ENCODE measurements at places on chromosomes 3 and 15.

DNA sequence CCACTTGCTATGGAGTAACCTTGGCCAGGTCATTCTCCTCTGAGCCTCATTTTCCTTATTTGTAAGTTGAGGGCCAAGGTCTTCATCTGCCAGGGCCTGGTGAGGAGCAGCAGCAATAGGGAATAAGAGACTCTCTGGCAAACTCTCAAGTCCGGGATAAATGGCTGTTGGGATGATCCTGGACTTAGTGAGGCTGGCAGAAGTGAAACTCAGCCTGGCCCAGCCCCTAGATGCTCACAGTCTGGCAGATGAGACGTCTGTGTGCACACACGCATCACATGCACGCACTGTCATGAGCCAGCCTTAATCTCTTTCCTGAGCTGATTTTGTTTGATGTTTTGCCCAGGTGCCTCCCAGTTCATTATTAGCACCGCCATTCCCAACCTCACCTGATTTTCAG lies 26.8 kb downstream of the SLC6A6 start:
- no peak for DNase-seq

DNA sequence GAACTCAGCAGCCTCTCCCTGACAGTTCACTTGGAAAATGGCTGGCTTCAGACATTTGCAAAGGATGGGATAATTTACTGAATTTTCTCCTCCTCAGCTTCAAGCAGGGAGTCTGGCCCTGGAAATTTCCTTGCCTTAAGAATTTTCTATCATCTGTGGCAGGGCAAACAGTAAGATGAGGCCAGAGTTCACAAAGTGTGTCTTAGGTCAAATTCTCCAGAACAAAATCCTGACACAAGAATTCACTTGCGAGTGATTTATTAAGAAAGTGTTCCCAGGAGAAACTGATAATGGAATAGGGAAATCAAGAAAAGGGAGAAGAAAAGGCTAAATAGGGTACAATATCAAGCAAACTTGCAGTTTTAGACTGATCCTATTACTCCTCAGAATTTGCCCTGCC lies 55.3 kb downstream of the SNTN start:
- DNase-seq: no peak

GRCh38 chr3:37619568-37619967 lies 242.1 kb upstream of the CTDSPL start:
- no peak for DNase-seq

- DNase-seq: no peak
Observed at GRCh38 chr3:145623349-145623748, 537.6 kb downstream of the PLOD2 start.

DNA sequence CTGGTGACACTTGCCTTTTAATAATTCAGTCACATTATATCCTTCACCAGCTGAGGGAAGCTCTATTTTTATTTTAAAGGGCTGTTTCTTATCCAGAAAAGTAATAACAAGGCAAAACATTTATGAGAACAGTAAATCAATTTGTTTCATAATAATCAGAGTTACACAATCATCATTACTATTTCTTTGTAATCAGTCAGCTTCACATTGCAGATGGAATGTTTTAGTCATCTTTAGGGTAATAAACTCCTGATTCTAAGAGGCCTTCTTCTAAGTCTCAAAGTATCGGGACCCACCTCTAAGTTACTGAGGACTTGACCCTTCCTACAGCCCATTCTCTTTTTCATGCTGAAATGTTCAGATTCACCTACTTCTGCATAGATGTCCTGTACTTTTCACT lies 298.3 kb upstream of the TGFBR2 start:
- DNase-seq: no peak

DNA sequence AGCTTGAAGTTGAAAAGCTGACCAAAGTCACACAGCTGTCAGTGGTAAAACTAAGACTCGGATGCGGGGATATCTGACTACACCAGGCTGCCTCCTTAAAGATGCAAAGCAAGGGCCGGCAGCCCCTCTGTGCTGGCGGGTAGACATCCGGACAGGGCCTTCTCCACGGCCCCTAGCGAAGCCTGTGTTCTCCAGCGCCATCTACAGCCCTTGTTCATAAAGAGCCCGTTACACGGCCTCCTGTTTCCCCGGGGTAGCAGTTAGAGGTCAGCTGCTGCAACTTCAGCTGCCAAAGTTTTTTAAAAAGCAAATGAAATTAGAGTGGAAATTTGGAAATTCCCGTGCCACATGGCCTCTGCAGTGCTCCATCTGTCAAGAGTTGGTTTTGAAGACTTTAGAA lies 383.0 kb downstream of the TBL1XR1 start:
- DNase-seq: peak; percentile 89

GRCh38 chr3:14331251-14331650 lies 71.2 kb upstream of the SLC6A6 start:
- no peak for DNase-seq

DNA sequence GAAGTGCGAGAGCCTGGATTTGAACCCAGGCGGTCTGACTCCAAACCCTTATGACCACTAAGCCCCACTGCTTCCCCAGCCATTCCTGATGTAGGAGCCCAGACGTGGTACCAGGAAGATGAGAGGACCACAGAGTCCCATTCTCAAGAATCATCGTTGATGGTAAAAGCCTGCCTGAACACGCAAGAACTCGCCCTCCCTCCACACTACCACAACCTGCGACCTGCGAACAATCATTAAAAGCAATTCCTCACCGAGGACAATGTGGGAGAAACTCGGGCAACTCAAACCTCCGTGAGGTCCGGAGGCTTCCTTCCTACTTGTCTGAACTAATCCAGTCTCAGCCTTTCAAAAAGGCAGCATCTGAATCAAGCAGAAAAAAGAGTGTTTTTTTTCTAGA lies 10.3 kb downstream of the MAGI1 start:
- no peak for DNase-seq

DNA sequence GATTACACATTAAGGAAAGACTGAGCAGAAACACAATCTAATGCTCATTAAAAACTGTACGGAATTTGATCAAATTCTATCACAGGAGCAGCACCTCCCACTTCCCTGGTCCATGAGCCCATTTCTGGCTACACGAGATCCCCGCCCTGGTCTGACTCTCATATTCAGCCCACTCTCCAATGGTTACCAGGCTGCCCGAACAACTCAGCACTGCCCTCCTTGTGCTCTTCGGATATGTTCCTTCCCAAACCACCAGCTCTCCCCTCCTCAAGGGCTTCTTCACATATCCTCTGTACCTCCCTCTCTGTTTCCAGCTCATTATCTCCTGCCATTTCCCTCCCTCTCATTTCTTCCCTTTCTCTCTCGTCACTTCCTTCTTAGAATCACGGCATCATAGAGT lies 180.5 kb downstream of the RSL24D1 start:
- no peak for DNase-seq

DNA sequence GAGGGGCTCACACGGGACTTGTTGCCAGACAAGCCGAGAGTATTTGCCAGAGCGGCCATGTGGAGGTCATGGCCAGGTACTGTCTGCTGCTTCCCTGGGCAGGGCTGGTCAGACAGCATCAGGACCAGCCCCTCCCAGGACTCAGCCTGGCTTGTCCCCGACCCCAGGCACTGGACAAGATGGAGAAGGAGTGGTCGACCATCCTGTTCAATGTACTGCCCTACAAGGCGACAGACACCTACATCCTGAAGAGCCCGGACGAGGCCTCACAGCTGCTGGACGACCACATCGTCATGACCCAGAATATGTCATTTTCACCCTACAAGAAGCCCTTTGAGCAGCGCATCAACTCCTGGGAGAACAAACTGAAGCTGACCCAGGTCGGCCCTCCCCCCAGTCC lies 38.6 kb downstream of the DNAH1 start:
- DNase-seq: no peak

GRCh38 chr15:41121951-41122350 lies 5.9 kb upstream of the INO80 start:
- DNase-seq: no peak

- DNase-seq: no peak
Observed at GRCh38 chr3:37402351-37402750, 228.0 kb upstream of the LRRFIP2 start.

- DNase-seq: no peak
Observed at GRCh38 chr3:112670824-112671223, 29.9 kb upstream of the CCDC80 start.

DNA sequence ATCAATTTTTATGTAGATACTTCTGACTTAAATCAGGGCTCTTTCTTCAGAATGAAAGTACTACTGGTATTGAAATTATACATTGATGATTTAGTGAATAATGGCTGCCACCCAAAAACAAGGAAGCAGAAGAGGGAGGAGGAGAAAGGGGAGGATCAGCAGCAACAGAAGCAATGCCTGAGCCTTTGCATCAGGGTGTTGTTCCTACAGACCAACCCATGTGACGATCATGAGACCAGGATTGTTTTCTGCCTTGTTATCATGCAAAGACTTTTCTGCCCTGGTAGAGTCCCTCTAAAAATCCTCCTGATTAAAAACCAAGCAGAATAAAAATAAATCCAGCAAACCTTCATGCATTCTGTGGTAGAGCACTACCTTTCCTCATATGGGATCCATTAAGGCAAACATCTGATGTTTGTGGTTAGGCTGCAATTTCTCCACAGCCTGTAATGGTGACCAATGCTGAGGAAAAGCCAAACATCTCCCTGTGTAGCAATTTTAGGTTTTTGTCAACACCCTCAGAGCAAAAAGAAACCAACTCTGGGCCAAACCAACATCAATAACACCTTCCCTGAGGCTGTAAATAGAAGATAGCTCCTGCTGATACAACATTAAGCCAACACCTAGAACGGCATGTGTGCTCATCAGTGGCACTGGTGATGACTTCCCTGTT lies 191.7 kb downstream of the ATP8B4 start:
- DNase-seq: no peak

DNA sequence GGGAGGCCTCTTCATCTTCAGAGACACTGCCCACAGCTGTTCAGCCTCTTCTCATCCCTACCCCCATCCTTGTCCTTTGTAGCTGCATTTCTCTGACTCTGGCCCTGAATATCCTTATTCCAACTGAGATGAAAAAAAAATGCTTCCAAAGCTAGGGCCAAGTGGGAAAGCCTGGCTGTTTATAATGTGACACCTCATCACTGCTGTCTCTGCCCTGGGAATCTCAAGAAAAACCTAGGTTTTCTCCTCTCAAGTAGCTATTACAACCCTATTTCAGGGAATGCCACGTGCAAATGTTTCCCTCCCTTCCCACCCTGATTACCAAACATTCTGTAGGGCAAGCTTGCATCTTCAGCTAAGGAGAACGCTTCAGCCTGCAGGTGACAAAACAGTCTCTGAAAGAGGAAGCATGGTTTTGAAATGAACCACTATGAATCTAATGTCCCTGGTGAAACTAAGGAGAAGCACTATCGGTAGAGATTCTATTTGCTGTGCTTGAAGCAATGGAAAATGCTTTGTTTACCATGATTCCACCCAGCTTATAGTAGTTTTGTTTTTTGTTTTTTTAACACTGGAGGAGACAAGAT lies 65.4 kb downstream of the USF3 start:
- no peak for DNase-seq

DNA sequence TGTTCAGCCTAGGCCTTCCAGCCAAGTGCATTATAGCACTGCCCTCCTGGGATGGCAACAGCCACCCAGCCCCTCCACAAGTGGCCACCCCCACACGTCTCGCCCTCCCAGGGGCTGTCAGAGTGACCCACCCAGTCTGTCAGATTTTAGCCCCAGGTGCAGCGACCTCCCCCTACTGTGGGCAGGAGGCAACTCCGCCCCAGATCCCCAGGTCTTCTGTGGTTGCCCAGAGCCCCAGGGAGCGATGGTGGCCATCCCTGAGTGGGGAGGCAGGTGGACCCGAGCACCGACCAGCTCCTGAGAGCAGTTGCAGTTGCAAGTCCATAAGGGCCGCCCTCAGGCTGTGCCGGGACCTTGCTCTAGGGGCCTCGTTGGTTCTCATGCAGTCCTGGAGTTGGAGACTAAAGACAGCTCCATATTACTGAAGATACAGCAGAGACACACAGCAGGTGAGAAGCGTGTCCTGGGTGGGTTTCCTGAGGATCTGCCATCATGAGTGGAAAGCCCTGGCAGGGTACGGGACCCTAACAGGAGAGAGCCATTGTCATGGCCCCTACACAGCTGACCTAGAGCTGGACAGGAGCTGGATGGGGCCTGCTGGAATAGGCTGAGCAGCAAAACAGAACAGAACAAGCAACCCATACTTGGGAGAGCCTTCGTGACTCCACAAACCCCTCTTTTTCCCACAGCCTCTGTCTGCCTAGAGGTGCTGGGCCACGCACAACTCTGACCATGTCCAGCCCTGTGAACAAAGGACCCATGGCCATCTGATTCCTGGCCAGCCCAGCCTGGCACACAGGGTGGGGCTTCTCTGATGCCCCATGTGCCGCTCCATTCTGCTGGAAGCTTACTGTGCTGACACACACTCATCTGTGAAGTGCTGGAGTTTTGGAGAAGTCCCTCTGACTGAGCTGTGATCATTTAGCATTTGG lies 110.3 kb upstream of the ALDH1A3 start:
- no peak for DNase-seq

DNA sequence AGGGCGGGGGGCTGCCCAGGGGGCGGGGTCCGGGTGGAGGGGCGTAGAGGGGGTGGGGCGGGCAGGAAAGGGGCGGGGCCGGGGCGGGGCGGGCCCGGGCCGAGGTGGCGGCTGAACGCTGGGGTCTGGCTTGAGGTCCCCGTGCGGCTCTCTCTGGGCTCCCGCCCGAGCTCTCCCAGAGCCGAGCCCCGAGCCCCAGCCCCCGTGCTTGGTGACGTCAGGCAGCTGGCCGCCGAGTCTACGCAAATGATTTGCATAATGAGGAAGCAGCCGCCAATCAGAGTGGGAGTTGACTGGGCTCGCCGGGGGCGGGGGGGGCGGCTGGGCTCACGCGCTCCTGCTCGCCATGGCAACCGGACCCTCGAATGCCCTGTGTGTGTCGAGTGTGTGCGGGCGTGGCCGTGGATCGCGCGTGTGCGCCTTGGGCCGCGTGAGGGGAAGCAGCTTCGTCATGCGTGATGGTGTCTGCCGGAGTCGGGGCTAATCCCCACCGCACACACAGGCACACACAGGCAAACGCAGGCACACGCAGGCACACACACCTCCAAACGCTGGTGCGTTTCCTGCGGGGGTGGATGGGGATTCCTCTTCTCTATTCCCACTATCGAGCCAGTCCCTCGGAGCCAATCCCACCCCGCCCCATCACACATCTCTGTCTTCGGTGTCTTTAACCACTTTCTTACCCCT lies at the start of gene CELF6:
CELF6 (minus strand) TSS at position 173 of the 687 bp plus-strand sequence. CDS start 283 bp downstream, outside the sequence.
- DNase-seq: peak; percentile 96

GRCh38 chr3:103693831-103694230 lies 1259.0 kb downstream of the ZPLD1 start:
- DNase-seq: no peak

DNA sequence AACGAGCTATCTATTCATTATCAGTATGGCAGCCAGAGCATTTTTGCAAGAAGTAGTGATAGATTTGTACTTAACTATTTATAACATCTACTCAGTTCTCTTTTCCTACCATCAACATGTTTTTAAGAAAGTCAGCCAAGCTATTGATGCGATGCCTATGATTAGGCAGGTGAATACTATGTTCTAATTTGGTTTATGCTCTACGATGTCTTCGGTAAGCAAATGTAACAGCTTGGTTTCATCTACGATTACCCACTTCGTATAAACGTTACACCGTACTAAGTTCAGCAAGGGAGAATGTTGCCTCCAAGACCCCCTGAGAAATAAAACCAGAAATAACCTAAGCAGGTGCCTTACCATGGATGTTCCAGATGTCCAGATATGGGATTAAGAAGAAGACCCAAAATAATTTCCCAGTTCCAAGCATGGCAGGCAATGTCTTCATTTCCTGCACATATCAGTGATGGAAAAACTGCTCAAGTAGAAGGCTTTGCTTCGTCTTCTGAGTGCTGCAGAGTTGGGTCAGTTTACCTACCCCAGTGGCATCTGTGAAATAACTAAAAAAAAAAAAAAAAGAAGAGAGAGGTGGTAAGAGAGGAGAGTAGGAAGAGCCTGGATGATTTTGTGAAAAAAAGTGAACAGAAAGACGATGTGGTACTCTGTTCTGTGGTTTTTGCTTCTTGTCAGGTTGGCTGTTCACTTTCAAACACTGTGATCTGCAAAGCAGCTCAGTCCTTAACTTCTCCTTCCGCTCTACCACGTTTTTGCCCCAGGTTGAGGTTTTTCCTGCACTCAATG lies at the start of gene BTLA:
BTLA (minus strand) TSS at position 559 of the 798 bp plus-strand sequence; CDS start at position 445, 114 bp downstream.
- DNase-seq: no peak

All from NCI-H524 (cell line).